ENCODE measurements at places on chromosomes 7 and 10.
A peak's percentile ranks its signal among the peaks of the same experiment; 100 is the strongest.

DNA sequence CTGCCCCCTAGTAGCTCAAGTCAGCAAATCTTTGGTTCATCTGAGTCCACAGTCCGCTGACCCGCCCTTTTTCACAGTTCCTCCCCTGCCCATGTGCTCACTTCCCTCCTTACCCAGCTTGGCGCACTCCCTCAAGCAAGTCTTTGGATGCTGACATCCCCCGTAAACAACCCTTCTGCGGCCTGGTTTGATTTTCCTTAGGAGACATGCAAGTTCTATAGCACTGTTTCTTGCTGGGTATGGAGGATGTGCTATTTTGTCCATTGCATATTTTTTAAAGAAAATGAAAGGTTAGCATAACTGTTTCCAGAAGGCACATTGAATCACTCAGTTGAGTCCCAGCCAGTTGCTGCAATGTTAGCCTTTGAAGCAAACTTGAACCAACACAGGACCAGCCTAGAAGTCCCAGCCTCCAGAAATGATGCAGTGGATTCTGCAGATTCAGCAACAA, 38.2 kb downstream of the HTRA1 start:
- DNase-seq, result no peak

DNA sequence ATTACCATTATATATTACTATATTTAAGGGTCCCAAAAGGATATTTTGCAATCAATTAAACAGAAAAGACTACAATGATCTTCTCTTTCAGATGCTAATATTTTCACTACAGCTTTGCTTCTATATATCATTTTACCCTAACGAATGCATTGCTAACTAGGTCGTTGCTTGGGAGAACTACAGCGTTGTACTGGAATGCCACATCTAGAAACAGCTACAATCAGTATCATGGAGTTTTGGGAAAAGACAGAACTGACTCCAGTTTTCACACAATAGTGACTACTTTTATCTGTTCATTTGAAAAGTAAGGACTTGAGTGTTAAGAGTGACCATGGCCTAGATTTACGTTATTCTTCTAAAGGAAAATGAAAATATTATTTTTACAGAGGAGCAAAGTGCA, 38.5 kb downstream of the LRRN3 start:
- no peak for DNase-seq

DNA sequence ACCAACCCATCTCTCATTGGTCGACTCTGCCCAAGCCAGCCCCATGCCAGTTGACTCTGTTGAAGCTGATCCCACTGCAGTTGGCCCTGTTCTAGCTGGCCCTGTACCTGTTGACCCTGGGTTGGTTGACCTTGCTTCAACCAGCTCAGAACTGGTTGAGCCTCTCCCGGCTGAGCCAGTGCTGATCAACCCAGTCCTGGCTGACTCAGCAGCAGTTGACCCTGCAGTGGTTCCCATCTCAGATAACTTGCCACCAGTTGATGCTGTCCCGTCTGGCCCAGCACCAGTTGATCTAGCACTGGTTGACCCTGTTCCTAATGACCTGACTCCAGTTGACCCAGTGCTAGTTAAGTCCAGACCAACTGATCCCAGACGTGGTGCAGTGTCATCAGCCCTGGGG, 7.4 kb downstream of the PPRC1 start:
- DNase-seq, result no peak

DNA sequence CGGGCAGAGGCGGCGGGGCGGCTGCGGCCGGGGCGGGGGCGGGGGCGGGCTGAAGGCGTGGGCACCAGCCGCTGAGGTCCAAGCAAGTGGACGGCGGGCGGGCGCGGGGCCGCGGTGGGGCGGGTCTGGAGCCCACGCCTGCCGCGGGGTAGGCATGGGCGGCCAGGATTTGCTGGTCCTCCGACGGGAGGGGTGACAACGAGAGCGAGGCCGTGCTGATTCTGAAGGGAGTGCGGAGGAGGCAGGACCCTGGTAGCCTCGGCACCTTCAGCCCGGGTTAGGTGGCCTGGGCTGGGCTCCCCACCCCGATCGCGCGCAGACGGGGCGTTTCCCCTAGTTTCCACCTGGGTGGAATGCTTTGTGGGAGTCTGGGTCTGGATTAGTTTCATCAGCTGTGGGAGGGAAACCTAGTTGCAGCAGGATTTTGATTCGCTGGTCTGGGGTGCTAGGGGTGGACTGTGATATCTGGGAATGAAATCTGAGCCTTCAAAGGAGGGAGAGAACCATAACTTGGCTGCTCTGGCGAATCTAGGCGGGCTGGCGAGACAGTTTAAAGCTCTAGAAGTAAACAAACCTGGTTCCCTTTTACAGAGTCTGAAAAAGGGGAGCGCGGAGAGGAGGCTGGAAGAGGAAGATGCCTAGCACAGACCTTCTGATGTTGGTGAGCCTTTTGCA, 609 bp downstream of the SGPL1 start:
- DNase-seq, result peak; percentile 42

GRCh38 chr7:128347647-128348097, 4.0 kb upstream of the RBM28 start:
- peak; percentile 49 for DNase-seq

DNA sequence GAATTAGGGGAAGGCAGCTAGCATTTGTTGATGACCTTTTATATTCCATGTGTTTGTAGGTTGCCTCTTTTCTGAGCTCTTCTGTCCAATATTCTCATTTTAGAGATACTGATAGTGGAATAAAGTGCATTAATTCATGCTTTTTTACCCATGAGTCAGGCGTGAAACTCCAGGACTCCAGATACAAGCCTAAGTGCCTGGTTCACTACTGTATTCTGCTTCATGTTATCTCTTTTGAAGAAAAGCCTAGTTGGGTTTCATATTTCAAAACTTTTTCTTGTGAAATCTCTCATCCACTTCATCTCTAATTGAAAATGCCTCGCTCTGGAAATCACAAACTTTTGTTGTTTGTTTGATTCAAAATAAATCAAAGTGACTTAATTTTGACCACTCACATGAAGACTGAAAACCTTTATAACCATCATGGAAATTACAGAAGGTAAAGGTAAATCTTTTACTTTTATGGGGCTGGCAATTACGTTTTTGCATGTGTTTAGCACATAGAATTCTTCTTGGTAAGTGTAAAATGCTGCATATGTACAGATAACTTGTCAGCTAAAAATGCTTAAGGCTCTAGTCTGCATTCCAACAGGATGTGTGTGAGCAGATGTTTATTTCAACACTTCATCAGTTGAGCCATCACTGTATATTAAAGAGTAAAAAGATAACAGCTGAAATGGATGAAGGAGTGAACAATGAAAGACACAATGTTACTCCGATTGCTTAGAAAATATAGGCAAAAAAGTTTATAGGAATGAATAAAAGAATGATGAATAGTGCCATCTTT, 961.8 kb upstream of the CELF2 start:
- DNase-seq, result no peak

DNA sequence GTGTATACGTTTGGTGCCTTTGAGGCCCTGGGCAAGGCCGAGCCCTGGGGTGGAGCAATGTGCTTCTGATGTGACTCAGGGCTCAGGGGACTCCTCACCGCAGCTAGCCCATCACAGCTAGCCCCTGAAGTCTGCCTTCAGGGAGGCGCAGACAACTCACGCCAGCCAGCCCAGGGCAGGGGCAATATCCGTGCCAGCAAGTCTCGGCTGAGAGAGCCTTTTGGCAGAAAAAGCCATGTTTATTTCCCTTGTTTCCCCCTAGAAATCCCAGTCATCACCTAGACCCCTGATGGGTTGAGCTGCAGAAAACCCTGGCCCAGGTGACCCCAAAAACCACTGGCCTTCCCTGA, 90.4 kb downstream of the CHST15 start:
- no peak for DNase-seq

DNA sequence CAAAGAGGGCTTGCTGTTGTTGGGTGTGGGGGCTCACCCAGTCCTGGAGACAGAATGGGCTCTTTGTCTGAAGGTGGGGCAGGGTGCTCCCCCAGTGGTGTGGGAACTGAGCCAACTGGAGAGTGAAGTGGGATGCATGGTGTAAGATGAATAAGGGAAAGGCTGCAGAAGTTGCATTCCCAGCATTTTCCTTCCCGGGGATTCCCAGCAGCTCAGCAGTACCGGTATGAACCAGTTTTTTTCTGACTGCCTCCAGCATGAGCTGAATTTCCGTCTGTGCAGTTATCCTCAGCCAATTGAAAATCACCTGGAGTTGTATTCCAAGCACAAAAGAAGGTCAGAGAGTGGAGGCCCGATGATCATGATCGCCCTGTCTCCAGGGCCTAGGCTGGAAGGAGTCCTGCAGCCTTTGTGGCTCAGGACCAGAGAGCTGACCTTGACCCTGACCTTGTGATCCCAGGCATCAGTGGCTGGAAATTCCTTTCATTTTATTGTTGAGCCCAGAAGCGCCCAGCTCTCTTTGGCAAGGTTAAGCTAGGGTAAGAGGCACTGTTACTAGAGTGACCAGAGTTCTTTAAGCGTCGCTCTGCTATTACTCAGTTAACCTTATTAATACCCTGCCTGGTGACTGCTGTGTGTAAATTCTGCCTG, 33.4 kb downstream of the OGDH start:
- DNase-seq, result no peak

GRCh38 chr10:15791816-15792524, 68.3 kb downstream of the MINDY3 start:
- DNase-seq, result no peak

DNA sequence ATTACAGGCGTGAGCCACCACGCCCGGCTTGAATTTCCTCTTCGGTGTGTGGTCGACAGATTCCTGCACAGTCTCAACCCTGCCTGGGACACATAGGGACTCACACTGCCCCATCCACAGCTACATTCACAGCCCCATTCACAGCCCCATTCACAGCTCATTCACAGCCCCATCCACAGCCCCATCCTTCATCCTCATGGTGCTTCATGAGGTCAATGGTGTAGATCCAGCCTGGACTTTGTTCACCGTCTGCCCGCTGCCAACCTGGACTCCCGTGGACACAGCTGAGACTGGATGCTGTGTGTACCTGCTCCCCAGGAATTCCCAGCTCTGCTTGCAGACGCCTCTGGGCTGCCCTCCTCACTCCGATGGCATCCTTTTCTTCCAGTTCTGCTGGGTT, 5.2 kb downstream of the IDI2 start:
- no peak for DNase-seq

- no peak for DNase-seq
These were observed 431 bp downstream of the ZYX start for GRCh38 chr7:143381427-143382125.

- DNase-seq, result no peak
These were observed 268.4 kb downstream of the MAD1L1 start for GRCh38 chr7:1964211-1964912.

DNA sequence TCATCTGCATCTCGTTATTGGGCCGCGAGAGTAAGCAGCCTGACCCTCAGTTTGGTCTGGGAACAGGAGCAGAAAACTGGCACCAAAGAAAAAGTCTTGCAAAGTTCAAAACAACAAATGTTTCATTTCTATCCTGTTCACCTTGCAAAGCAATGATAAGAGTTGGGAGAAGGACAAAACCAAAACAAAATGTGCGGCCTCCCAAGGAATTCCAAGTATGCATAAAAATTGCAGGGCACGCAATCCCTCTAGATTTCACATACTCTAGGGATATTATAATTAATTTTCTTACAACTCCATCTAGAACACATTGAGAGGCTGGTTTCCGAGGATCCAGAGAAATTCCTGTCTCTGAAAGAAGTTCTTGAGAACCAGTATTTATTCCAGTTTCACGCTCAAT, 20.1 kb downstream of the CHUK start:
- DNase-seq, result no peak

- DNase-seq, result peak; percentile 33
These were observed 2.3 kb downstream of the DDIT4 start for GRCh38 chr10:72276013-72276387.

DNA sequence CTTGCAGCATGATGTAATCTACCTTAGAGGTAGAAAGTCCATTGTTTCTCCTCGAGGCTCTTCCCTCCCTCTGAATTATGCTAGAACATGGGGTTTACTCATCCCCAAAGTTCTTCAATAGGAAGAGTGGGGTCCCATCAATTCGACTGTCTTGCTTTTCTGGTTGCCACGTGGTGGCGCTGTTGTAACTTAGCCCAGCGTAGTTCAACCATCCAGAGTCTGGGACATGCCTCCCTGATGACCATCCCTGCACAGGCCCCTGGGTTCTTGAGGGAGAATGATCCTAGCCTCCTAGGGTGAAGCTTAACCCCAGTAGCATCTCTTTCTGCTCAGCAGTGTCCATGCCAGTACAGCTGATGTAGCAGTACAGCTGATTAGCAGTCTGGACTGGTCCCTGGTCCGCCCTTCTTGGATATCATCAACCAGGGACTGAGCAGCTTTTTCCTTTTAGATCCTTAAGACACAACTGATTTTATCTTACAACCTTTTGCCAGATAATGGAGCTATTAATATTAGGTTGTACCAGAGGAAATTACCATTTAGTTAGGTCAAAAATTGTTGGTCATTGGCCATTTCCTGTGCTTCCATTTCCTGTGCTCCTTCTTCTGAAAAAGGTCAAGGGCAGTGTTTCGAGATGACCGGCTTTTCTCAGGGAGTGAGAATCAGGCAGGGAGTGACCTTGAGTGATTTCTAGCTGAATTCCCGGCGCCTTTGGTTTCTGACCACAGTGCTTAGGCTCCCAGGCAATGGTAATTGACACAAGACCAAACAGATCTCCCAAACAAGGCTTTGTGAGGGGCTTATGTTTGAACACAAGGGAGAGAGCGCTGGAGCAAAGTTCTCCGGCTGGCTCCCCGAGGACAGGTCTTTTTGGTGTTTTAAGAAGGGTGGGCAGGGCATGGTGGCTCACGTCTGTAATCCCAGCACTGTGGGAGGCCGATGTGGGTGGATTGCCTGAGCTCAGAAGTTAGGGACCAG, 65.4 kb downstream of the TACC2 start:
- no peak for DNase-seq

- no peak for DNase-seq
These were observed 18.3 kb downstream of the VWDE start for GRCh38 chr7:12385364-12385786.

- DNase-seq, result no peak
These were observed 502.6 kb downstream of the ADRA2A start for GRCh38 chr10:111579473-111579872.

DNA sequence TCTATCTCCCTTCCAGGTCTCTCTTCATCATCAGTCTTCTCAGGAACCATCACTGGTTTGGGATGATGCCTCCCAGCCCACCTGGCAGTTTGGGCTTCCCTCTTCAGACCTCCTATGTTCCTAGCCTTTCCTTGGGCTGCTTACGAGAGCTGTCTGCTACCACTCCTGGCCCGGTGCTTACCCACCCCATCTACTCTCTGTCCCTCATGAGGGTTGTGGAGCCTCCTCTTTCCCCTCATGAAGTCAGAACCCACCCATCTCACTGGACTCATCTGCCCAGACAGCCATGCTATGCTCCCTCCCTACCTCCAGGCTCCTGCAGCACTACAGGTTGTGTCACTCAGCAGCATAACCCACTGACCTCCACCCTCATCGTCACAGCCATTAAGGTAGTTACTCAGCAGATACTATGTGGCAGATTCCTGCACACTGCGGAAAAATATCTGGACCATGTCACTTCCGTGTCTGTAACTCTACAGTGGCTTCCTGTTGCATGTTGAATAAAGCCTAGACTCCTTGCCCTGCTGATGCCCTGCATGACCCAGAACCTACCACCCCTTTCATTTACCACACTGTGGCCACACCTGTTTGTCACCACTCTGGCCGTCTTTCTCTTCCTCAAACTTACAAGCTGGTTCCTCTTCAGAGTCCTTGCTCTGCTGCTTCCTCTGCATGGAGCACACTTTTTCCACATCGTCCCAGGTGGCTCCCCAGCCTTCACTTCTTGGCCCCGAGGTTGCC, 2.0 kb downstream of the DBNL start:
- DNase-seq, result peak; percentile 62

GRCh38 chr7:22723181-22723601, 3.8 kb upstream of the IL6 start:
- no peak for DNase-seq

Measured in CD4-positive, alpha-beta T cell treated with Interleukin-21 for 1 hour (primary cell).